ENCODE measurements at places on chromosomes 11 and 22. TPM values are rescaled to one million over a fixed set of nuclear protein-coding genes. Genes with fewer than 3 reads are reported as not detected.

The TRPC6 gene
- polyA plus RNA-seq, result 10.2 TPM

The NLRP10 gene
- 0.05 TPM for polyA plus RNA-seq

- DNase-seq, result no peak
These were observed 51.3 kb upstream of the TOP3B start for GRCh38 chr22:22033803-22034468.

GRCh38 chr11:112499153-112499880 is 238.7 kb upstream of the PLET1 start:
- no peak for DNase-seq

- DNase-seq, result no peak
These were observed 65.1 kb upstream of the PPARA start for GRCh38 chr22:46084943-46085827.

DNA sequence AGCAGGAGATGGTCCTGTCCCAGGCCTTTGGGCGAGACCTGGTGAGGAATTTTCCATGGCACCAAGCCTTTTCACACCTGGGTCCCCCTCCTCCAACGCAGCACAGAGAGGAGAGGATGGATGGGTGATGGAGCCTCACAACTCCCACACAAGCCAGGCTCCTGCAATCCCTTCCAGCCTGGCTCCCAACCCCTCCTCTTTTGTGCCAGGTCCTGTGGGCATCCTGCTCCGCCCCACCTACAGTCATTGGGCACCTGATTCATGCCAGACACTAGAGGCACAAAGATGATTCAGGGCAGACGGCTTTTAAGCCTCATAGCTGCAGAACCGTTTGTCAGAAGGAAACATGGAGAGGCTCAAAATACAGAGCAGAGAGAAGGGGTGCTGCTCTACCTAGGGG is 16.1 kb upstream of the MYRF start:
- DNase-seq, result no peak
